Activated naive CD4-positive, alpha-beta T cell treated with anti-CD3 and anti-CD28 coated beads for 36 hours (primary cell): ENCODE measurements at places on chromosomes 13 and 19. TPM values are rescaled to one million over a fixed set of nuclear protein-coding genes. Genes with fewer than 3 reads are reported as not detected.
A peak's percentile ranks its signal among the peaks of the same experiment; 100 is the strongest.

ALOX5AP gene
- 21.3 TPM for total RNA-seq

MISP gene
- not detected for total RNA-seq

SHISA7 gene
- not detected for total RNA-seq

DENND1C gene
- 55.7 TPM for total RNA-seq

CLC gene
- not detected for total RNA-seq

PEAK3 gene
- not detected for total RNA-seq

DCT gene
- total RNA-seq = 0.10 TPM

HSH2D gene
- total RNA-seq = 20.7 TPM

DNAAF3 gene
- total RNA-seq = not detected

GRCh38 chr19:30148039-30148790 lies 206.2 kb downstream of the URI1 start:
- DNase-seq = no peak

- no peak for DNase-seq
Measured at GRCh38 chr13:65609350-65609749, 1620.8 kb downstream of the PCDH9 start.

DNA sequence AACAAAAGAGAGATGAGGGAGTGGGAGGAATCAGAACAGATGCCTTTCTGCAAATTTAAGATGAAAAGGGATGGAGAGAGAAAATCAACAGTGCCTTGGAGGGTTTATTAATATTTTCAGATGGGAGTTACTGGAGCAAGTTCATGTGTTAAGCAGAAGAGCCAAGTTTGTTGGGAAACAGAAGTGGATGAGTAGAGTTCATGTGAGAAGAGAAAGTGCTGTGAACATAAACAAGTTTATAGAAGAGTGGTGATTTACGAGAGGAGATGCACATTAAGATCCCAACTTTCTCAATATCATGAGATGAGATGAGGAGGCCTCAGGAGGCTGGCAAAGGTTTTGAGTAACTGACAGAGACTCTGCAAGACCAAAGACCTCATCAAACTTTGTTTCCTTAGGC lies 274.1 kb upstream of the HTR2A start:
- no peak for DNase-seq

- DNase-seq = no peak
Measured at GRCh38 chr13:69948016-69948415, 159.6 kb upstream of the ATXN8OS start.

DNA sequence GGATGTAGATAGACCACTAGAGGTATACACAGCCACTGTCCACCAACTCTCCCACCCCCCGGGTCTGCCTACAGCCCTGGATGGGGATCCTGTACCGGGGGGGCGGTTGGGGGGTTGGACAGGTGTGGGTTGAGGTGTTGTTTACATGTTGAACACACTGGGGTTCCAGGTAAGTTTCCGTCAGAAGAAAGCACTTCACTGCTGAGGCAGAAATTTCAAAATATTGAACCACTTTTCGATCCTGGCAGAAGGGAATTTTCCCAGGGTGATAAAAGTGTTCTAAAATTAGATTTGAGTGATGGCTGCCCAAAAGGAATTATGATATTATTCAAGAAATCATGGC lies 6.6 kb upstream of the CEACAM16 start:
- DNase-seq = no peak

DNA sequence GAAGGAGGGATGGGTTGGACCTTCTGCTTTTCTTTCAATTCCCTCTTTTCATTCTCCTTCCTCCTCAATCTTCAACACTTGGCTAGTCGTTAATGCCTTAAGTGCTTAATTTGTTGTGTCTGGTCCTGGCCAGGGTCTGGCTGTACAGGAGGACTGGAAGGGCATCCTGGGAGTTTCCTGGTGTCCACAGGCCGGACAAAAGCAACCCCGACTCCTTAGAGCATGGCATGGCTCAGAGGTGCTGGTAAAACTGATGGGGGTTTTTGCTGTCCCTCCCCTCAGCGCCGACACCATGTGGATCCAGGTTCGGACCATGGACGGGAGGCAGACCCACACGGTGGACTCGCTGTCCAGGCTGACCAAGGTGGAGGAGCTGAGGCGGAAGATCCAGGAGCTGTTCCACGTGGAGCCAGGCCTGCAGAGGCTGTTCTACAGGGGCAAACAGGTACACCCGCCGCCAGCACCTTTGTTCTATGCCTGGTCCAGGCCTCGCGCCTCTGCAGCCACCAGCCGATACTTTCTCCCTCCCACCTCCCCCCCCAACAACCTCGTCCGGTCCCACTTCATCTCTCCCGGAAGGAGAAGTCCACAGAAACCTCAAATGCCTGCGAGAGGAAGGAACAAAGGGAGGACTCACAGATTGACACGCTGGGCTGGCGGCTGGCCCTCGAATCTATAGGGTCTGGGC lies 1.4 kb downstream of the UHRF1 start:
- DNase-seq = peak; percentile 35

- no peak for DNase-seq
Measured at GRCh38 chr13:64556376-64556775, 2673.8 kb downstream of the PCDH9 start.

DNA sequence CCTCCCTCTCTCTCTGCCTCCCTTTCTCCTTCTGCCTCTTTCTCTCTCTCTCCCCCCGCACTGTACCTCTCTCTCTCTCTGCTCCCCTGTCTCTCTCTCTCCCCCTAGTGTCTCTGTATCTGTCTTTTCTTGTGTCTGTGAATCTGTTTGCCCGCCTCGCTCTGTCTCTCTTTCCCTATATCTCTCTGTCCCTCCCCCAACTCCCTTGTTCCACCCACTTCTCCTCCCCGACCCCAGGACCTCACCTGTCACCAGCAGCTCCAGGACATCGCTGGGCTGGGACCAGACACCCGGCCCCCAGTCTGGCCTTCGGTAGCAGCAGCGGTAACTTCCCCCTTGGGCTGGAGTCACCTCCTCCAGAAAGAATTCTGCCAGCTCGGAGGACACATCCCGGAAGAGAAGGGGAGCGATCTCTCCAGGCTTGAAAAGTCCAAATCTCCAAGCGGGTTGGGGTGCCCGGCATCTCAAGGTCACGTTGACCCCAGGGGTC lies 3.9 kb downstream of the OSCAR start:
- no peak for DNase-seq

GRCh38 chr13:107025991-107026390 lies 458.1 kb upstream of the ARGLU1 start:
- DNase-seq = no peak

DNA sequence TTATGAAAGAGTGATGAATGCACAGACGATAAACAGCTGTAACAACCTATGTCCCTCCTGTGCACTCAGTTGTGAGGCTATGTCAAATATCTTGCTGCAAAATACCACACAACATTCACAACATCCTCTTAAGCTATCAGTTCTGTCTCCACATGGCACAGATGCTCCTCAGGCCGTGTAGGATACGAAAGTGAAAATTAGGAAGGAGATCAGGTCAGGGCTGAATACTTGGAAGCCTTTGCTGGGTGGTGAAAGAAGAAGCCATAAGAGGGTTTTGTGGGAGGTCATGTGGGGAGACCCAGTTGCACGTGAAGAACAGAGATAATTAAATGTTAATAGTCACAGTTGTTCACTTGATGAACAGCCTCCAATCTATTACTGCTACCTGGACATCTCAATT lies 58.9 kb downstream of the RXFP2 start:
- no peak for DNase-seq

GRCh38 chr19:11204943-11205349 lies 7.6 kb upstream of the KANK2 start:
- no peak for DNase-seq

GRCh38 chr13:21987793-21988192 lies 316.9 kb downstream of the FGF9 start:
- no peak for DNase-seq

DNA sequence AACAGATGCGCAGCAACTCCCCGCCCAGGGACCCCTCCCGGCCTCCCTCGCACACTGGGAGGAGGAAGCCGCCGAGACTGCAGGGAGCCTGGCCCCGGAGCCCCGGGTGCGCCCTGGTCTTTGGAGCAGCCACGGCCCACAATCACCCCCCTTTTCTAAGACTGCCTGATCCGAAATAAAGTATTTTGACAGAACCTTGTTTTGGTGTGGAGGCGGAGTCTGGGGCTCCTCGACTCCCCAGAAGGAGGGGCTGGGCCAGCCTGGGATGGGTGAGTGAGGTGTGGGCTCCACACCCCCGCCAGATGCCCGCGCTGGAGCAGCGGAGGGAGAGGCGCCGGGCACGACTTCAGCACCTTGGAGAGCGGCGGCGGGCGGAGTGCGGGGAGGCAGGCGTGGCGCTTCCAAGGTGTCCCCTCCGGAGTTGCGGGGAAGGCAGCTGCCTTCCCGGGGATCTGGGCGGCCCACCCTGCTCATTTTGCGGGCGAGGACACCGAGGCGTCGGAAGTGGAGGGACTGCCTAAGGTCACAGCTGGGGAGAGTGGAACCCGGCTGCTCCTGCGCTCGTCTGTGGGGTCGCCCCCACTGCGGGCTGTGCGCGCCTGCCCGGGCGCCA lies 9.4 kb downstream of the SIRT6 start:
- peak; percentile 71 for DNase-seq

DNA sequence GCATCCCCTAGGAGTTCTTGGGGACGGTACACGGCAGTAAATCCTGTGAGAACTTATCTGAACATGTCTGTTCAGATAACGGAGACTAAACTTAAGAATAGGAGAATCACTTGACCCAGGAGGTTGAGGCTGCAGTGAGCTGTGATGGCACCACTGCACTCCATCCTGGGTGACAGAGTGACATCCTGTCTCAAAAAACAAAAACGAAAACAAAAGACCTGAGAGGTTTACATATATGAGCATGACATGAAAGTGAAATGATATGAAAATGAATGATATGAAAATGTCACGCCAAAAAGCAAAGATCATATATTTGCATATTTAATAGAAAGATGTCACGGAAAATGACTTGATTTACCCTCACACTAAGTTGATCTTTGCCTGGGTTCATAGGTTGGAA lies 5.8 kb downstream of the ZNF175 start:
- no peak for DNase-seq

DNA sequence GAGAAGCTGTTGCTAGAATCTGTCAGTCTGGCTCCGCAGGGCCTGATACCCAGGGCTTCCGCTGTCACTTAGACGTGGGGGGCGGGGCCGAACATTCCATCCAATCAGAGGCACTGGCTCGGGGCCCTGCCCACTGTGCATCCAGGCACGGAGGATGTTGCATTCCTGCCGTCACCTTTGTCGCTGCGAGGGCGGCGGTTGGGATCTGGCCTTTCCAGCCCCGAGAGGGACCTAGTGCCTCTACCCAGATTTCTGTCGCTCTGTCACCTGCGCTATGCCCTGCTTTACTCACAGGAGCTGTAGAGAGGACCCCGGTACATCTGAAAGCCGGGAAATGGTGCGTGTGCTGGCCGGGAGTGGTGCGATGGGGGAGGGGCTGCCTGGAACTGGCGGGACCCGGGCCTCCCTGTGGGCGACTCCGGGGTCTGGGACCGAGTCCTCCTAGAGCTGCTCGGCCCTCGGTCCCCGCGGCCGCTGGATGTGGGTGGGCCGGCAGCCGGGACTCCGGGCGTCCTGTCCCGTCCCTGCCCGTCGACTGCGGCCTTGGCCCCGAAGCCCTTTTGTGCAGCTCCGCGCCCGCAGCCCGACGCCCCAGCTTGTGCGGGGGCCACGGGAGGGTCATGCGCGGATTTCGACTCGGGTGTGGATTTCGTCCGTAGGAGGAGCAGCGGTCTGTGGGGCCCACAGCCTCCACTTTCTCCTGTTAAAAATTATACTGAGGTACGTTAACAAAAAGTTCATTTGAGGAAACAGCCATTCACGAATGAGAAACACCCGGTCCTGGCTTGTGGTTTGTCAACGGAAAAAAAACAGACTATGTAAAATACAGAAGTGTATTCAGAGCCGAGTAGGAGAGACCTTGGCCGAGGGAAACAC lies at the start of gene ZNF439:
TSS of gene ZNF439 (plus strand) at position 133 of the 876 bp plus-strand sequence. CDS start at position 275, 142 bp downstream.
- peak; percentile 97 for DNase-seq

GRCh38 chr13:49098771-49099512 lies 121.2 kb upstream of the MLNR start:
- DNase-seq = peak; percentile 9

DNA sequence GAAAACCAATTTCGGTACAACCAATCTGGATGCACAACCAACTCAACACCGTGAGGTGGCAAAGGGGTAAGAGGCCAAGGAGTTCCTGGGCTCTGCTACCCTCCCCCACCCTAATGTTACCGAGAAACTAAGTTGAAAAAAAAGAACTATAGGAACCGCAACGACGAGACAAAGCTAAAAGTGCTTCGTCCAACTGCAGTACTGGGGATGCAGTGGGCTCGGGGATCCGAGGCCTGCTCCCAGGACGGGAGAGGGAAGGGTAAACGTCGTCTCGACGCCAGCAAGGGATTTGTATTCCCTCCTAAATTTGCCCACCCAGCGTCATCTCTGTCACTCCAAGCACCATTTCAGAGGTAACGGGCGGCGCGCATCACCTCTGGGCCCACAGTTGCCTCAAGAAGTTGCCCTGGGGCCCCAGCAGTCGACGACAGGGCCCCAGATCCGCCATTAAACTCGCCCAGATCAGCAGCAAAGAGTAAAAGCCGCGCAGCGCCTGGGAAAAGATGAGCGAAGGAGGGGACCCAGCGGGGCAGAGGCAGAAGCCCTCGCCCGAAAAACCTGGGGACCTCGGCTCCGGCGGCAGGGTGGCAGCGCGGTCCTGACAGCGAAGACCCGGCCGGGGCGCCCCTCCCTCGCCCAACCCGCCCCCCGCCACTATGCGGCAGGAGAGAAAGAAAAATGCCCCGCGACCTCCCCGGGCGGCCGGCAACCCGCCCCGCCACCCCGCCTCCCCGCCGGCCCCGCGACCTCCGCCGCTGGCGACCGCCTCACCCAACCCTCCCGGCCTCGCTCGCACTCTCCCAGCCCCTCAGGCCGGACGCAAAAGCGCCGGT lies 752 bp downstream of the ZMYM5 start:
- peak; percentile 54 for DNase-seq

DNA sequence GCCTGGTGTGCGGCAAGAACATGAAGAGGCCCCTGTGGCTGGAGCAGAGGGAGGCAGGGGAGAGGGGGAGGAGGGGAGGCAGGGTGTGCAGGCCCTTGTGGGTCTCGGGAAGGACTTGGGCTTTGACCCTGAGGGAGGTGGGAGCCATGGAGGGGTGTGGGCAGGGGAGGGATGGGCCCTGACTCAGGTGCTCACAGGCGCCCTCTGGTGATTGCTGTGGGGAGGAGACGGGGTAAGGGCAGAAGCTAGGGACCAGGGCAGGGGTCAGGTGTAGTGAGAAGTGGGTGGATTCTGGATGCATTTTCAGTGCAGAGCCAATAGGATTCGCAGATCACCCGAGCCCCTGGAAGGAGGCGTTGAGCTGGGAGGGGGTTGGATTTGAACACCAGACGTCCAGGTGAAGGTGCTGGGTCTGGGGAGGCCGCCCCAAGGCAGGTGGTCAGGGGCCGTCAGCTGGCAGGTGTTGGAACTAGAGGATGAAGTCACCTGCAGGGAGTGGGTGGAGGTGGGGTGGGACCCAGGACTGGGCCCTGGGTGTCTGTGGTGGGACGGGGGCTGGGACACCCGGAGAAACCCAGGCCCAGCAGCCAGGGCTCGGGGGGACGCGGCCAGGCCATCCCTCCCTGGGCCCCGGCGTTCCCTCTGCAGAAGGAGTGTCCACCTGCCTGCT lies 185.4 kb downstream of the KDM4B start:
- peak; percentile 64 for DNase-seq

- DNase-seq = no peak
Measured at GRCh38 chr19:42277821-42278451, 8.9 kb downstream of the CIC start.
